SK-N-DZ (cell line): ENCODE measurements at places on chromosomes 13 and 19.

- no peak for DNase-seq
Observed at GRCh38 chr13:24127116-24127631, 33.3 kb upstream of the SPATA13 start.

- no peak for DNase-seq
Observed at GRCh38 chr13:40026741-40027140, 371.3 kb downstream of the COG6 start.

GRCh38 chr13:97109841-97110492 lies 112.2 kb upstream of the MBNL2 start:
- peak; percentile 89 for DNase-seq

DNA sequence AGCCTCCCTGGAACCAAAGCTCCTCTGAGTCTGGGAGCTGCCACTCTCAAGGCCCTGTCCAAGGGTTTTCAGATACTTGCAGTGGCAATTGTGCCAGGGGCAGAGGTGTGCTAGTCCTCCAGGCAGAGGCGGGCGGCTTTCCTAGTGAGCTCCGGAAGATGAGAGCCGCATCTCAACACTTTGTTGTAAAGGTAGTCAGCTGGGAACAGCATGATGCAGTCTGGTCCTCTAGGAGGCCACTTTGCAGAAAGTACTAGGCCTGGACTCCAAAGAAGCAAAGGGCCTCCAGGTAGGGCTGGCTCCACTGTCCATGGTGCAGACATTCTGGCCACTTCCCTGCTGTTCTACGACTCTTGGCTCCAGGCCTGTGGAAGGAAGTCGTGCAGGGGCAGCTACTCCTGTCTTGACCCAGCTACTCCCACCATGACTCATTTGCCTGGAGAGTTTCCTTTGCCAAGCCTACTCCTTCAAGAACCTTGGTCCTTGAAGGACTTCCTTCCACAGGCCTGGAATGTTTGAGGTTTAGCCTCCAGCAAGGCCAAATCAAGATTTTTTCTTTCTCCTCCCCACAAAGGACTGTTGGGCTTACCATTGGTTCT lies 9.9 kb upstream of the ZNF536 start:
- DNase-seq = no peak

DNA sequence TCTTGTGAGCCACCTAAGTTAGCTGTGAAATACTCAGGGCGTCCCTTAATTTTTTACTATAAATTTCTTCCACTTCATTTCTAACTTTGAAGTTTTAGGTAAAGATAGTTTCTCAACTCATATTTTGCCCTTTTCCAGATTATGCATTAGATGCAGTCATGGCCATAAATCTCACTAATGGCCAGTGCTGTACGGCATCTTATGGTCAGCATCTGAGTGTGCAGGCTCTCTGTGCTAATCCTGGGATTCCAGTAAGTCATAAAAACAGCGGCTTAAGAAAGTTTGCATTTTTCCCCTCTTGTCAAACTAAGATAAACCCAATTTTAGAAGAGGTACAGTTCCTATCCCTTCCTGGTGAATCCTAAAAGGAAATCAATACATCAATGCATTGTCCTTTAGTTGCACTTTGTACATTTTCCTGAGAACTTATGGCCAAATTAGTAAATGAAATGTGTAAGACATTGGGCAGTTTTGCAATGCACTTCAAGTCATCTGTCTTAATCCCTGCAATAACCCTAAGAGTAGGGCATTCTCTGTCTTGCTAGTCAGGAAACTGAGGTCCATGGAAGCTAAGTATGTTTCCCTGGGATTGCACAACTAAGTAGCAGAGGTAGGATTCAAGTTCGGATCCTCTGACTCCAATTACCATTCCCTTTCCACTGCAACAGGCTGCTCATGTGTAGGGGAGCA lies 146.2 kb downstream of the DCT start:
- no peak for DNase-seq

DNA sequence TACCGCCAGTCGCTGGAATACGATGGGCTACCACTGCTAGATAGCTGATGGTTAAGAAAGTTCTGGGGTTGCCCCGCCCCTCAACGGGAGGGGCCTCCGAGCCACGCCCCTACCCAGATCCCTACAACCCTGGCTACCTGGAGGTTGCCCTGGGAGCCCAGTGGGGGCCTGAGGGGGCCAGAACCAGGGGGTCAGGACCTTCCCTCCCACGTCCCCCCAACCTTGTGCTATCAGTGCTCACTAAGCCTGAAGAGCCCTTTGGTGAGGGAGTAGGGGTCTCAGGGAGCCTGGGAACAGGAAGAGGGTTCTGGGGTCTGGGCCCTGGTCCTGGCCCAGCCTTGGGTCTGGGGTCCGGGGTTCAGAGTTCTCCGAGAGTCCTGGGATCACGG lies 8.9 kb downstream of the OCEL1 start:
- no peak for DNase-seq

GRCh38 chr13:47294691-47295090 lies 397.8 kb upstream of the HTR2A start:
- no peak for DNase-seq
